ENCODE measurements at places on chromosomes 5 and 9.

DNA sequence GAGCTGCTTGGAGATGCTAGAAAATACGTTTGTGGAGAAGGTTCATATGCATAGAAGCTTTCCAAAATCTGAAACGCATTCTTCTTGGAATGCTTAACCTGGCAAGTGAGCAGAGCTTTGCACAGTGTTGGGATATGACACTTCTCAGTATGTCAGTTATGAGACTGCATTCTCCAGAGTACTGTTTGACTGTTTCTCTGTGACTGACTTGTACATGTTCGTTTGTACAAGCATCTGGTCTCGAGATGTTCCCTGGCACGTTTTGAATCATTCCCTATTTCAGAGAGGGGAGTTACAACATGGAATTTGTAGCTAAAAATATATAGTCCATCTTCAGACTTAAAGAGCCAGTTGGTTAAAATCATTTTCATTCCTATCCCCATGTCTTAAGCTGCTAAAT lies 272.4 kb downstream of the ARRDC3 start:
- DNase-seq, result no peak

DNA sequence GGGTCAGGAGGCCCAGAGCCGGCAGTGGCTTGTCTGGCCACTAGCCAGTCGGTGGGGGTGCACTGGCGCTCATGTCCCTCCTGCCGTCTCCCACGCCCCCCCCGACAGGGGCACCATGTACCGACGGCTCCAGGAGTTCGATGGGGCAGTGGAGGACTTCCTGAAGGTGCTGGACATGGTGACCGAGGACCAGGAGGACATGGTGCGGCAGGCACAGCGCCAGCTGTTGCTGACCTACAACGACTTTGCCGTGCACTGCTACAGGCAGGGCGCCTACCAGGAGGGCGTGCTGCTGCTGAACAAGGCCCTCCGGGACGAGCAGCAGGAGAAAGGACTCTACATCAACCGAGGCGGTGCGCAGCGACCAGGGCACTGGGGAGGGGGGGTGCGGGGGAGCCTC lies 8.1 kb downstream of the TTC16 start:
- no peak for DNase-seq

- no peak for DNase-seq
These were observed 5.1 kb downstream of the ARL14EPL start for GRCh38 chr5:116037236-116037822.

GRCh38 chr5:149143470-149143869 lies 2.2 kb downstream of the ABLIM3 start:
- no peak for DNase-seq

- DNase-seq, result no peak
These were observed 584.9 kb downstream of the MAT2B start for GRCh38 chr5:164090358-164090757.

GRCh38 chr5:173020643-173021042 lies 35.5 kb upstream of the CREBRF start:
- DNase-seq, result no peak

GRCh38 chr9:38137342-38137741 lies 68.3 kb upstream of the SHB start:
- no peak for DNase-seq

DNA sequence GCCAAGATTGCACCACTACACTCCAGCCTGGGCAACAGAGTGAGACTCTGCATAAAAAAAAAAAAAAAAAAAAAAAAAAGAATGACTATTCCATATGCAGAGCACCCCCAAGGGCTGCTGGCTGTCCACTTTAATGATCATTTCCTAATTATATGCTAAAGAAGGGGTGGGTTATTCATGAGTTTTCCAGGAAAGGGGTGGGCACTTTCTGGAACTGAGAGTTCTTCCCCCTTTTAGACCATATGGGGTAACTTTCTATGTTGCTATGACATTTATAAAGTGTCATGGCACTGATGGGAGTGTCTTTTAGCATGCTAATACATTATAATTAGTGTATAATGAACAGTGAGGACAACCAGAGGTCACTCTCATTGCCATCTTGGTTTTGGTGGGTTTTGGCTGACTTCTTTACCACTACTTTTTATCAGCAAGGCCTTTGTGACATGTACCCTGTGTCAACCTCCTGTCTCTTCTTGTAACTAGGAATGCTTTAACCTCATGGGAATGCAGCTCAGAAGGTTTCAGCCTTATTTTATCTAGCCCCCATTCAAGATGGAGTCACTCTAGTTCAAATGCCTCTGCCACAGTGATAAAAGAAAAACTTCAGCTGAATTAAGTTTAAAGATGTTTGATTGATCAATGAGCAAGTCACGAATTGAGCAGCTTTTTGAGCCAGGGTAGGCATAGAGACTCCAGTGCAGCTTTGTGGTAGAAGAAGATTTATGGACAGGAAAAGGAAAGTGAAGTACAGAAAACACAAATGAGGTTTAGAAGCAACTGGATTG lies 7.1 kb upstream of the NANS start:
- DNase-seq, result no peak

- no peak for DNase-seq
These were observed 9.8 kb downstream of the PPP1R26 start for GRCh38 chr9:135489188-135489906.

DNA sequence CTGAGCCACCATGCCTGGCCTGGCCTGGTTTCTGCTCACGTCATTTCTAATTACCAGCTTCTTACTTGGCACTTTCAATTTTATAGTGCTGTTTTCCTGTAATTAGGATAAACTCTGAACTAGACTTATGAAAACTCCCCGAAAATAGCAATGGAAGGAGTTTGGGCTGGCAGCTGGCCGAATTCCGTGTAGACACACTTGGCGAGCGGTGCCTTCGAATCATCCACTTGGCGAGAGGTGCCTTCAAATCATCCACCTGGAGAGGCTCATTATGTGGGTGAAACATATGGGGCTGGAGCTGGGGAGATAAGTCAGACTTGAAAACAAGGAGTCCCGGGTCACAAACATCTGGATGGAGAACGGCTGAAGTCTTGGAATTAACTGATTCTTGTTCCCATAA lies 203.7 kb downstream of the ROR2 start:
- no peak for DNase-seq

- no peak for DNase-seq
These were observed 18.5 kb downstream of the GBGT1 start for GRCh38 chr9:133144904-133145851.

DNA sequence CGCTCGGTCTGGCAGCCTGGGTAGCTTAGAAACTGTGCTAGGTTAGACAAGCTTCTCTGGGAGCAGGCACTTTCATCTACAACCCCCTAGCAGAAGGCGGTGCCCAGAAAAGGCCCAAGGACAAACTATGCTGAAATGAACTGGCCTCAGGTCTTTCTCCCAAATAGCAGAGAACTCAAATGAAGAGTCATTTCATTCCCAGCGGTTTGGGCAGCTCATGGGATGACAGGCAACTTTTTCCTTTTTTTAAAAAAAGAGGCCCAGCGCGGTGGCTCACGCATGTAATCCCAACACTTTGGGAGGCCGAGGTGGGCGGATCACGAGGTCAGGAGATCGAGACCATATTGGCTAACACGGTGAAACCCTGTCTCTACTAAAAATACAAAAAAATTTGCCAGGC lies 2.5 kb downstream of the RAPGEF1 start:
- no peak for DNase-seq

- no peak for DNase-seq
These were observed 83.7 kb downstream of the TARS1 start for GRCh38 chr5:33524476-33524875.
